ENCODE measurements at places on chromosomes 6 and 20. TPM values are rescaled to one million over a fixed set of nuclear protein-coding genes. Genes with fewer than 3 reads are reported as not detected.

KIF16B gene
- total RNA-seq, result 17.7 TPM

SLC17A2 gene
- not detected for total RNA-seq

MAPK13 gene
- 2.1 TPM for total RNA-seq

PSORS1C2 gene
- total RNA-seq, result not detected

DNA sequence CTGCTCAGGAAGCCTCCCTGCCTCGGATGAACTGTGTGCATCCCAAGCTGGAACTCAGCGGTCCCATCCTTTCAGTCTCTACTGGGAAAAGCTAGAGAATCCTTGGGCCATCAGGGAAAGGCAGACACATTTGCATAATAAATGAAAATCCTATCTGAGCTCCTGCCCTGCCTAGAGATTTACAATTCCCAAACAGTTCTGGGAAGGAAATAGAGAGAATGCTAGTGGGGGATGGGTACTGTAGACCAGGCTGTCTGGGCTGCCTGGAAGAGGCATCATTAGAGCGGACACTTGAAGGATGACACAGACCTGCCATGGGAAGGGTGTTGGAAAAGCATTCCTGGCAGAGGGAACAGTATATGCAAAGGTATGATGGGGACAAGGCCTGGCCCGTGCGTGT is 44.3 kb downstream of the TFAP2C start:
- DNase-seq, result no peak

DNA sequence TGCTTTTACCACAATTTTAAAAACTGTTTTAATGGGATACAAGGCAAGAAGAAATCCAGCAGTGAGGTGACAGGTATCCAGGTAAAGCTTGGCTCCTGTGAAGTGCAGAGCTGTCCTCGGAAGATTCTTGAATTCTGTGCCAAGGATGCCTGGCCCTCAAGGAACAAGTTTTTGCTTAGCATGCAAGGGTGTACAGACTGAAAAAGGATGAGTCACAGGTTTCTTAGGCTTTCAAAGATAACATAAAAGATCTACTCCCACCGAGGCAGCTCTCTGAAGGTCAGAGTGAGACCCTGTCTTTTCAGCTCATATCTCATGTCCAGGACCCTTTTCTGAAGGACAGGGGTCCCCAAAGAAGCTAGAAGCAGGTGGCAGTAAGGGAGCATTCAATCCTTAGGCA is 83.3 kb downstream of the CHD6 start:
- no peak for DNase-seq

DNA sequence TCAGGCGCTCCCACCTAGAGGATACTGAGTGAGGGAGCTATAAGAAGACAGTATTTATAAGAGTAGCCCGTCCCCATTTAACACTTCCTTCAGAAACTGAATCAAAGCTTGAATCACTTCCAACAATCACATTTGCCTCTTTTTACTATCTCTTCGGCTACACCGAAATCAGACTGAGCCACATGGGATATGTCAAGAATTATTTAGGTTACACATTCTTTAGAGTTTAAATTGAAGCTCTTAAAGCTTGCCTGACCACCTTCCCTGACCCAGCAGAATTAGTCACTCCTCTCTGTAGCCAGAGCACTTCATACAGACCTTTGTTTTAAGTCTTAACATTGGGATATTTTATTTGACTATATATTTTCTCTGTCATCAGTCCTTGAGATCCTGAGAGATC is 163.7 kb downstream of the MAFB start:
- DNase-seq, result no peak

DNA sequence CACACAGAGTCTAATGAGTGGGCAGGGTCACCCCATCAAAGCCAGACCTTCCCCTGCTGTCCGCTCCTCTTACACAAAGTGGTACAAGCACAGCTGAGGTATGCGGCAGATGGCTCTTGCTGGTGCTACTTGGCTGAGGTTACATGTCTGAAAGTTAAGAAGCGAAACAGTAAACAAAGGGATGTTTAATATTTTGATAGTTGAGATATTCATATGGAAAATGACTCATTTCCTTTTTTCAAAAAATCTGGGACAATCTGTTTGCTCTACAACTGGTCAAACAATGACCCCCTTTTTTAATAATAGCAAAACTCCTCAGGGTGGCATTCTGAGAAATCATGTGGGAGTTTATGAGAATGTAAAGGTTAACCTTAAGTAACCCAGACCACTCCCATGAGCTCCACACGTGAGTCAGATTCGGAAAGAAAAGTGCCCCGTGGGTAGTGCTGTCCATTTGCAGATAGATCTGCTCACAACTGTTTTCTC is 245.3 kb downstream of the TBXT start:
- no peak for DNase-seq

GRCh38 chr20:23159947-23160318 is 73.8 kb upstream of the CD93 start:
- no peak for DNase-seq

- no peak for DNase-seq
Measured at GRCh38 chr6:43984442-43985321, 142.6 kb downstream of the MRPL14 start.

DNA sequence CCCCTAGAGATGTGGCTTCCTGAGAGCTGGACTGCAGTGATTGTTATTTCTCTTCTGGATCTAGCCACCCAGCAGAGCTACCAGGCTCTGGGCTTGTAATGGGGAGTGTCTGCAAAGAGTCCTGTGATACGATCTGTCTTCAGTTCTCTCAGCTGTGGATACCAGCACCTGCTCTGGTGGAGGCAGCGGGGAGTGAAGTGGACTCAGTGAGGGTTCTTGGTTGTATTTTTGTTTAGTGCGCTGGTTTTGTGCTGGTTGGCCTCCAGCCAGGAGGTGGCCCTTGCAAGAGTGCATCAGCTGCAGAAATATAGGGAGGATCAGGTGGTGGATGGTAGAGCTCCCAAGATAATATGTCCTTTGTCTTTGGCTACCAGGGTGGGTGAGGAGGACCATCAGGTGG is 33.7 kb downstream of the PAX1 start:
- DNase-seq, result no peak

Measured in esophagus muscularis mucosa (tissue), 4 donors.